Mesenteric fat pad (tissue), 1 donor: ENCODE measurements at places on chromosomes 1 and 21.
A peak's percentile ranks its signal among the peaks of the same experiment; 100 is the strongest.

DNA sequence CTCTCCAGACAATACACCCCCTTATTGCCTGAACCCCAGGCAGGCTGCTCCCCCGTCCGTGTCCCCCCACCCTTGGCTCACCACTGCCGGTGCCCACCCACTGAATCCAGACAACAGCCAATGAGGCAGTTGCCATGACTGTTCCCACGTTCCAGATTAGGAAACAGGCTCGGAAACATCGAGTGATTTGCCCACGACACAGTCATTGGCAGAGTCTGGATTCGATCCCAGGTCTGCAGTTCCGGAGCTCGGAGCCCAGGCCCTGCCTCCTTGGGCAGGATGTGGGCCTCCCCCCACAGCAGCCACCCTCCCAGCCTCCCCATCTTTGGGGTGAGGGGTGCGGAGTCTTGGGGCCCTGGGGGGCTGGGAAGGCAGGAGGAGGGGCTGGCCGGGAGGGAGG is 20.3 kb upstream of the CLSTN1 start:
- DNase-seq = no peak

DNA sequence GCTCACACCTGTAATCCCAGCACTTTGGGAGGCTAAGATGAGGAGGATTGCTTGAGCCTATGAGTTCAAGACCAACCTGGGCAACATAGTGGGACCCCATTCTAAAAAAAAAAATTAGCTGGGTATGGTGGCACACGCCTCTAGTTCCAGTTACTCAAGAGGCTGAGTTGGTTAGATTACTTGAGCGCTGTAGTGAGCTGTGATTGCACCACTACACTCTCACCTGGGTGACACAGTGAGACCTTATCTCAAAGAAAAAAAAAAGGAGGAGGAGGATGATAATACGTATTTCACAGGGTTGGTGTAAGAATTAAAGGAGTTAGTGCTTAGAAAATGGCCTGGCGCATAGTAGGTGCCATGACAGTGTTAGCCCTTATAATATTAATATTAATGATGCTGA is 144.1 kb downstream of the PLXNA2 start:
- no peak for DNase-seq

DNA sequence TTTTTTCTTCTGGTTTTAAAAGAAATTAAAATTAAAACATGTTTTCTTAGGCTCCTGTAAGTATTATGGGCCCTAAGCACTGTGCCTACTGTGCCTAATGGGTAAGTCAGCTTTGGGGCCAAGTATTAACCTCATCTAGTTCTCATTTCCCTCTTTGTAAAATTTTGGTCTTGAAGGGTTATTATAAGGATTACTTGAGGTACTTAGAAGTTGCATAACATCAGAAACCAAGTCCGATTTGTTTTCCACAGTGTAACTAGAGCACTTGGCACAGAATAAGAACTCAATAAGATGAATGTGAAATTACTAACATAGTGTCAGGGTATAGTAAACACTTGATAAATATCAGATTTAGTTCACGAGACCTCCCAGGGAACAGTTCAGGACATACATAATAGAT is 16.4 kb upstream of the OSBPL9 start:
- no peak for DNase-seq

DNA sequence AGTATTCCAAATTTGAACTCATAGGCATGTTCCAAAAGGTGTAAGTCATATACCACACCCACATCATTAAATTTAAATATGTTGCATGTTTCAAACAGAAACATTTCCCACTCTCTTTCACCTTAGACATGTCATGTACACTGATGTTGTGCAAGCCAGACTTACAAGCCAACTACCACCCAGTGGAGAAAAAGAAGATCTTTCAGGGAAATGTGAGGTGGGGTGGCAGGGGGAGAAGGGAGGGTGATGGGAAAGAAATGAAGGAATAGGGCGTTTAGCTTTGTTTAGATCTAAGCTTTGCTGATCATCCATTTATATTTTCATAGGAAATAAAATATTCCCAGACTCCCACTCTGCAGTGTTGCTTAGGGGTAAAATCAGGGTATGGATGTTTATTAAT is 1.6 kb downstream of the NEGR1 start:
- no peak for DNase-seq

GRCh38 chr21:44626262-44626661 is 631 bp upstream of the KRTAP10-9 start:
- no peak for DNase-seq

- DNase-seq = no peak
These were observed at the start of gene LRRN2 for GRCh38 chr1:204685236-204686006. Gene LRRN2, minus strand, starts transcription at chr1:204685738. Its CDS starts 65,746 bp downstream, at chr1:204619992.

DNA sequence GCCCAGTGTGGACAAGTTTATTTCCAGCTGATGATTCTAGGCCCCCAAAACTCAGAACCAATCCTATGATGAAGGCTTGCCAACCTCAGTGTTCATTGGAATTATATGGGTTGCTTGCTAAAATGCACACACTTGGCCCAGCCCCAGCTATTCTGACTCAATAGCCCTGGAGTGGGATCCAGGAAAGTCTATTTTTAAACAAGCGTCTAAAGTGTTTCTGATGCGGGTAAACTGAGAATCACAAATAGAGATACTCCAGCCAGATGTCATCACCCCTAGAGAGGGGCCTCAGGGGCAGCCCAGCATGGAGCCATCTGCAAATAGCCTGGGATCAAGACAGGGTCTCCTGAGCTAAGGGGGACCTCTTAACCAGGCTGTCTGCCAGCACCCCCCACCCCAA is 46.0 kb downstream of the PKP1 start:
- DNase-seq = no peak

DNA sequence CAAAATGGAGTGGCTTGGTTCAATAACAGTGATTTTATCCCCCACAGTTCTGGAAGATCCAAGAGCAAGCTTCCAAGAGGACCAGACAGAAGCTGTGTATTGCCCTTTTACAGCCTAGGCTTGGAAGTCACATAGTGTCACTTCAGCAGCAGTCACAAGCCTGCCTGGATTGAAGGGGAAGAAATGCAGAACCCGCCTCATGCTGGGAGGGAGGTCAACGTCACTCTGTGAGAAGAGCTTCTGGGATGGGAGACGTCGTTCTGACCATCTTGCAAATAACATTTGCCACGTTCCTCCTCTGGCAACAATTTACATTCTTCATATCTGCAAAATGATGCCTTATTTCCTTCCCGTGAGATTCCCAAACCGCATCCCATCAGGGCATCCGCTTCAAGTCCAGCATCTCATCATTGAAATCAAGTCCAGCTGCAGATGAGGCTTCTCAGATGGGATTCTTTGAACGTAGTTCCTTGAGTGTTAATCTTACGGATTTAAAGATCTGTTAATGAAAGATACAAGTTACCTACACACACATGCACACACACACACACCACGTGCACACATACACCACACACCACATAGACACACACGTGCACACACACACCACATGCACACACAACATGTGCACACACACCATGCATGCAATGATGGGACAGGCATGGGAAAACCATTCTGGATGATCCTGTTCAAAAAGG is 23.9 kb upstream of the KIF1B start:
- DNase-seq = no peak

GRCh38 chr21:46157396-46157986 is 2.1 kb upstream of the FTCD start:
- DNase-seq = peak; percentile 75
